ENCODE measurements at places on chromosomes 11 and 22. TPM values are rescaled to one million over a fixed set of nuclear protein-coding genes. Genes with fewer than 3 reads are reported as not detected.

The SLC29A2 gene
- total RNA-seq, result 21.6 TPM

The APOA4 gene
- 4,300 TPM for total RNA-seq

The MFNG gene
- 34.9 TPM for total RNA-seq

The CREB3L1 gene
- 13.2 TPM for total RNA-seq

DNA sequence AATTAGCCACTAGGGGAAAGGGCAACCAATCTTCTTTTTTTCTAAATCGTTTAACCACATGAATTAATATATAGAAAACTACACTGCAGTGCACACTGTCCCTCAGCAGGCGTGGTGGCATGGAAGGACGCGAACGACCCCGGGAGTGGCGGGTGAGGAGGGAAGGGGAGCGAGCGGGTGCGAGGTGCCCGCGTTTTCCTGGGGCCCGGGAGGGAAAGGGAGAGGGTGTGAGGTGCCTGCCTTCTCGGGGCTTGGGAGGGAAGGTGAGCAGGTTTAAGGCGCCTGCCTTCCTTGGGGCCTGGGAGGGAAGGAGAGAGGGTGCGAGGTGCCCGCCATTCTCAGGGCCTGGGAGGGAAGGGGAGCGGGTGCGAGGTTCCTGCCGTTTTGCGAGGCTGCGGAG is 765 bp downstream of the GAB4 start:
- H3K36me3 ChIP-seq, result no peaks in the 10 kb centered on the region
- no peaks in the 10 kb centered on the region for H3K4me1 ChIP-seq
- no peak overlapping the region for H3K4me3 ChIP-seq
- DNase-seq, result no peak
- no peak overlapping the region for H3K27ac ChIP-seq
